ENCODE measurements at places on chromosomes 2 and 18.

DNA sequence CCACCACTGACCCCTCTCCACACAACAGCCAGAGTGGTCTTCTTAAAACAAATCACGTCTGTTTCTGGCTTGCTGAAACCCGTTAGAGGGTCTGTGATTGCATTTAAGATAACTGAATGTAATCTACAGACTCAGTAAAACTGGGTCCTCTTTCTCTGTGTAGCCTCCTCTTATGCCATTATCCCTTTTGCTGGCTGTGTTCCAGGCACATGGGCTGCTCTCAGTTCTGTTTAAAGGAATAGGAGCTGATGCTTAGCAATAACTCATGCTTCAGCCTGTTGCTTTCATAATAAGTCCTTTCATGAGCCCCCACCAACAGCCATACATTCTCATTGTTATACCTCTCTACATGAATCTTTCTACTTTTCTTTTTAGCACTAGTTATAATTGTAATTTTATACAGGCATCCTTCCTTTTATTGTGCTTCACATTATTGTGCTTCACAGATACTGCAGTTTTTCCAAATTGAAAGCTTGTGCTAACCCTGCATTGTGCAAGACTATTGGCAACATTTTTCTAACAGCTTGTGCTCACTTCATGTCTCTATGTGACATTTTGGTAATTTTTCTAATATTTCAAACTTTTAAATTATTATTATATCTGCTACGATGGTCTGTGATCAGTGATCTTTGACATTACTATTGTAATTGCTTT is 782.6 kb downstream of the MBD2 start:
- no peak for DNase-seq

GRCh38 chr2:212534336-212534735 is 4.3 kb downstream of the ERBB4 start:
- DNase-seq, result no peak

- DNase-seq, result no peak
Measured at GRCh38 chr2:86413296-86414094, 27.7 kb upstream of the KDM3A start.

GRCh38 chr2:70456585-70457495 is 96.8 kb downstream of the TGFA start:
- DNase-seq, result no peak

- no peak for DNase-seq
Measured at GRCh38 chr2:238281826-238282480, 6.5 kb downstream of the PER2 start.

DNA sequence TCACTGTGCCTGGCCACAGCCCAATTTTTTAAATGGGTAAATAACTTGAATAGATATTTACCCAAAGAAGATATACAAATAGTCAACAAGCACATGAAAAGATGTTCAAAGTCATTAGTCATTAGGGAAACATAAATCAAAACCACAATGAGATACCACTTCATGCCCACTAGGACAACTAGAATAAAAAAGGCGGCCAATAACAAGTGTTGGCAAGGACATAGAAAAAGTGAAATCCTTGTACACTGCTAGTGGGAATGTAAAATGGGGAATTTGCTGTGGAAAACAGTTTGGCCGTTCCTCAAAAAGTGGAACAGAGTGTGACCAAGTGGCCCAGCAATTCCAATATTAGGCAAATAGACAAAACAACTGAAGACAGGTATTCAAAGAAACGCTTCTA is 270.1 kb downstream of the TFCP2L1 start:
- DNase-seq, result no peak

- DNase-seq, result no peak
Measured at GRCh38 chr2:42721898-42722297, 42.0 kb downstream of the OXER1 start.

GRCh38 chr2:120548627-120549608 is 186.8 kb upstream of the GLI2 start:
- no peak for DNase-seq

GRCh38 chr2:185833864-185834263 is 95.3 kb downstream of the FSIP2 start:
- DNase-seq, result no peak

GRCh38 chr2:159961037-159961436 is 101.4 kb downstream of the PLA2R1 start:
- no peak for DNase-seq

DNA sequence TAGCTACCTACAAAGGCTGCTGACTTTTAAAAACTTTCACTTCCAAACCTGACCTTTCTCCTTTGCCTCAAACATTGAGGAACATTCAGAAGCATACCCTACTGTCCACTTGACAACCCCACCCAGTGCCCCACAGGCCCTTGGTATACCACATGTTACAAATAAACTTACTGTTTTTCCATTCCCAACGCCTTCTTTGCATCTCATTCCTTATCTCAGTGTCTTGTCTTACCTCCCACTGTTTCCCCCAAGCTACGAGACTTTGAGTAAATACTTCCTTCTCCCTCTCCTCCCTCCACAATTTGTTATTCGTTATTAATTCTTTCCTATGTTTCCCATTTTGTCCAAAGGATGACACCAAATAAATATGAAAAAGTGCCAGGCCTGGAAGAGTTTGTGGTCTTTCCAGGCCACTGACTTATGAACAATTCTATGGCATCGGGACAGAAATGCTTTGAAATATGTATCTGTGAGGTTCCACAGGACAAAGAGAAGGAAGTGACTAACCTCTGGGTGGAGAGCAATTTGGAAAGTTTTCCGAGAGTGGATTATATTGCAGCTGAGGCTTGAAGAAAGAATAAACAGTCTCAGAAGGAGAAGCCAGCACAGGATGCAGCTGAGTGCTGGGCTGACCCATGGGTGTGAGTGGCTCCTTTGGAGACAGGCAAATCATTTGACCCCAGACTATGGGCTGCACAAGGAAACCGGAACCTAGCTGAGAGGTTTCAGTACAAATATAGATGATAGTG is 409.0 kb downstream of the LPIN1 start:
- DNase-seq, result no peak

- DNase-seq, result peak; percentile 55
Measured at GRCh38 chr2:64311948-64312621, 141.9 kb upstream of the LGALSL start.

GRCh38 chr2:83585250-83585649 is 873.8 kb downstream of the SUCLG1 start:
- DNase-seq, result no peak

- no peak for DNase-seq
Measured at GRCh38 chr18:32922951-32923430, 150.2 kb upstream of the KLHL14 start.

DNA sequence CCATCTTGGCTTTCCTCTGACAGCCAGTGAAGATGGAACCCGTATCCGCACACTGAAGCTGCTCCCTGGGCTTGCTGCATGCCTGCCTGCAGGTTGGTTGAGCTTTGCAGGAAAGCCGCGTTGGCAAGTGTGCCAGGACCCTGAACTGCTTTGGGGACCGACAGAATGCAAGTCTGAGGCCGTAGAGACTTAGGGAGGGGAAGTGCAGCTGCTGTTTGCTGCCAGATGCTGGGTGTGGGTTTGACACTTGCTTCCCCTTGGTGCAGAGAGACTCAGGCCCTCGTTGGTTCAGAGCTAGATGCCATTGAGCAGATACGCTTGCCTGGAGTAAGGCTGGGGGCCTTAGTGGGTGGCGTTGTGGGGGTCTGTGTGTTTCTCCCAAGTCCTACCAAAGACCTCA is 13.1 kb upstream of the PHLPP1 start:
- DNase-seq, result no peak

GRCh38 chr2:136932700-136933099 is 167.4 kb downstream of the THSD7B start:
- peak; percentile 2 for DNase-seq

All from SHP77 (cell line).